ENCODE measurements at places on chromosomes 1 and 21. TPM values are rescaled to one million over a fixed set of nuclear protein-coding genes. Genes with fewer than 3 reads are reported as not detected.

The PLCH2 gene
- total RNA-seq: 3.2 TPM

The CSF3R gene
- not detected for total RNA-seq

The SLC9C2 gene
- total RNA-seq: not detected

DNA sequence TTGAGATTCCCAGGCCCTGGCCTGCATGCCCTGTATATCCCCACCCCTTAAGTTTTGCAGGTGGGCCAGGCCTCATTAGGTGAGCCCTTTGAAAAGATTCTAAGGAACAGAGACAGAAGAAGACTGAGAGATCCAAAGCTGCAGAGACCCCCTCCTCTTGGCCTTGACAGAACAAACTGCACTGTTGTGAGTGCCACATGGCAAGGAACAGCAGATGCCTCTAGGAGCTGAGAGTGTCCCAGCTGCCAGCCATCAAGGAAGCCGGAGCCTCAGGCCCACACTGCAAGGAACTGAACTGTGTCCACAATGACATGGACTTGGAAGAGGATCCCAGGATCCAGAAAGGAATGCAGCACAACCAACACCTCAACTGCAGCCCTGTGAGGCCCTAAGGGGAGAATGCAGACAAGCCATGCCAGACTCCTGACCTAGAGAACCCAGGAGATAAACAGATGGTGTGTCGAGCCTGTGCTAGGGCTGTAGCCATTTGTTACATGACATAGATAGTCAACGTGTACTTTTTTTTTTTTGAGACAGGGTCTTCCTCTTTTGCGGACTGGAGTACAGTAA lies 182.7 kb downstream of the AJAP1 start:
- no peaks in the 10 kb centered on the region for H3K27me3 ChIP-seq
- no peaks in the 10 kb centered on the region for H3K36me3 ChIP-seq
- H3K4me3 ChIP-seq: no peak overlapping the region
- no peaks in the 10 kb centered on the region for H3K4me1 ChIP-seq
- H3K27ac ChIP-seq: no peak overlapping the region

GRCh38 chr1:228748431-228748830 lies 13.2 kb downstream of the RHOU start:
- no peak overlapping the region for H3K4me3 ChIP-seq
- H3K27me3 ChIP-seq: peaks cover 31% of the 10 kb centered on the region
- no peak overlapping the region for H3K27ac ChIP-seq
- peaks cover 10% of the 10 kb centered on the region for H3K36me3 ChIP-seq
- H3K4me1 ChIP-seq: peaks cover under 1% of the 10 kb centered on the region

DNA sequence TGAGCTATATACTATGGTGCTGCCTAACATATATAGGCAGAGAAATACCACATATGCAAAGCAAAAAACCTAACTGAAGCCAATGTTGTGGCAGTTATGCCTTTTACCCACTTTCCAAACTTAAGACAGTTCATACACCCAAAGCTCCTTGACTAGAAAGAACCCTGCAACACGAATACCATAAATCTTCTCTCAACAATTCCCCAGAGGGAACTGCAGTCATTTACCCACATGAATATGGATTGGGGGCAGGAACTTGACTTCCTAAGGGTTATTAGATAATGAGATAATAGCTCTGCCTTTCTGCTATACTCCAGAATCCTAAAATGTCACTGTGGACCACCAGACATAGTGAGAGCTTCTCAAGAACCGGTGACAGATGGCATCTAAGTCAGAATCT lies 2.9 kb upstream of the ASPM start:
- H3K4me1 ChIP-seq: peaks cover 17% of the 10 kb centered on the region
- no peak overlapping the region for H3K27ac ChIP-seq
- no peak for DNase-seq
- H3K4me3 ChIP-seq: no peak overlapping the region
- no peaks in the 10 kb centered on the region for H3K27me3 ChIP-seq

- DNase-seq: peak; percentile 92
- H3K4me1 ChIP-seq: peaks cover 10% of the 10 kb centered on the region
- H3K4me3 ChIP-seq: no peak overlapping the region
Observed at GRCh38 chr1:25810341-25811299, 9.1 kb upstream of the MTFR1L start.

DNA sequence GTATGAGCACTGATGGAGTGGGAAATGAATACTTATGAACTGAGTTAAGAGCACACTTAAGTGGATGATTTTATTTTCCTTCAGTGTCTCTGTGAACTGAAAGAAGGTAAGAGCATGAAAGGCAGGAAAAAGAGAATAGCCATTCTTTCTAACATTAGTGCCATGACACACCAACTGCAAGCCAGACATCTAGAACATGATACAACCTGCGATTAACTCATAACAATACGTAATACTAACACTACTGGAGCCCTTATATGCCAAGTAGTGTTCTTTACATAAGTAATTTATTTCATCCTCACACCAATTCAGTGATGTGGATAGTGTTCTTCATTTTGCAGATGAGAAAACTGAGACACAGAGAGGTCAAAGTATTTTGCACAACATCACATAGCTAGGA lies 56.7 kb downstream of the PRRX1 start:
- H3K27ac ChIP-seq: no peak overlapping the region
- H3K4me1 ChIP-seq: peaks cover 53% of the 10 kb centered on the region
- peaks cover 45% of the 10 kb centered on the region for H3K36me3 ChIP-seq
- DNase-seq: no peak

DNA sequence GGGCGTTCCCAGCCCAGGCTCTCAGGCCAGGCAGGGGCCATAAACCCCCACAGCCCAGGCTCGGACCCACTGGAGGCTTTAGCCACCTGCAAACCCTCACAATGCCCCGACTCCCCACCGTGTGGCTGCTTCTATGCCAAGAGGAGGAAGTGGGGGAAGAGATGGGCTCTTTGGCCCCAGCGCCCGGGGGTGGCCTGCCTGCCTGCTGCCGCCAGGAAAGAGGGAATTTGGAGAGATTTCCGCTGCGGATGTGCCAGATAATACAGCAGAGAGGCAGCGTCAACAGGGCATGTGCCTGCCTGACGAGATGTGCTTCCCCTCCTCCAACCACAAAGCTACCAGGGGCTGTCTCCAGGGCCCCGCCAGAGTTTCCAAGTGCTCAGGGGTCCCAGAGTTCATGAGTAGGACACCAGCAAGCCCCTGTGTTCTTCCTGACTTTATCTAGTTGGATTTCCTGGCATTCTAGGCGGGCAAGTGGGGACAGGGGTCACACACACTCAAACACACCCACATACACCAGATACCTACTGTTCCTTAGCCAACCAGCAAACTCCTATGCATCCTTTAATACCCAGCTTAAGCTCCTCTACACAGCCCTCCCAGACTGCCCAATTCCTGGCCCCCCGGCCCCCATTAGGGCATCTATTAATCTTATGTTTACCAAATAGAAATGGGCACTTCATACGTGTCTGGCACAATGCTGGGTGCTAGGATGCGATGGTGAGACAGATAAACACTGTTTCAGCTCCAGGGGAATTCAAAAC lies 14.1 kb downstream of the EPHA2 start:
- H3K4me3 ChIP-seq: no peak overlapping the region
- H3K4me1 ChIP-seq: peaks cover 73% of the 10 kb centered on the region
- H3K27ac ChIP-seq: peak overlapping the region; percentile 88
- peaks cover 9% of the 10 kb centered on the region for H3K36me3 ChIP-seq
- no peak for DNase-seq

GRCh38 chr21:14741256-14741655 lies 195.1 kb upstream of the SAMSN1 start:
- H3K36me3 ChIP-seq: no peaks in the 10 kb centered on the region
- no peak overlapping the region for H3K27ac ChIP-seq

- H3K4me1 ChIP-seq: no peaks in the 10 kb centered on the region
- H3K27me3 ChIP-seq: no peaks in the 10 kb centered on the region
- no peak overlapping the region for H3K4me3 ChIP-seq
- H3K36me3 ChIP-seq: peaks cover 45% of the 10 kb centered on the region
- DNase-seq: no peak
- H3K27ac ChIP-seq: no peak overlapping the region
Observed at GRCh38 chr1:27358928-27359313, 7.8 kb downstream of the MAP3K6 start.

Measured in chondrocyte (in vitro differentiated cells).